ENCODE measurements at places on chromosomes 6 and 20.

DNA sequence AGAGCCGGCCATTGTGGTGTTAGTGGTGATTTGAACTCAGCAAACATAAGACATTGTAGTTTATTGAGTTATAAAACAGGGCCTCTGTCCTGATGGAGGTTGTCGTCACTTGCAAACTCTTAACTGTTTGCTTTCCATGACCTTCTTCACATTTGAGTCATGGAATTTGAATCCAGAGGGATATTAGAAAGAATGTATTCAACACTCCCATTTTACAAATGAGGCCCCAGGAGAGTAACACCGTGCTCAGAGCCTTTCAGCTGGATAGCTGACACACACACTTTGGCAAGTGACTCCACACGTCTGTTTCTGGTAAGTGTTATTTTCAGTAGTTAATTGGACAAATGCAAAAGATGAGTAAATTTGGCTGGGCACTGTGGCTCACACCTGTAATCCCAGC, 72.4 kb upstream of the XRN2 start:
- DNase-seq, result no peak

DNA sequence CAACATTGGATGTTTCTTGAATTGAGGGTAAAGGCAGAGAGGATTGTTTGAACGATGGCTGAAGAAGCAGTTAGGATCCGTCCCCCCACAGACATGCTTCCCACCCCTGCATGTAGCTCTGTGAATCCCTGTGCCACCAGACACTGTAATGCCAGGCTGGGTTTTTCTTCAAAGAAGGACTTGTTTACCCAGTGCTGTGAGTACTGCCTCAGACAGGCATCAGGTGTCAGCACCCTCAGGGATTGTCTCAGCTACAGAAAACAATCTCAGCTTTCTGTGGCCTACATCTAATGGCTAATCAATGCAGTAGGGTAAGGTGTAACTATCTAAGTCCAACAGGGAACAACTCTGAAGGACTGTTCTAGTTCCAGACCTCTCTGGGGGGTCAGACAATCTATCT, 853.0 kb upstream of the EPHA7 start:
- DNase-seq, result no peak

GRCh38 chr6:1143655-1144054, 168.2 kb upstream of the FOXQ1 start:
- DNase-seq, result no peak

DNA sequence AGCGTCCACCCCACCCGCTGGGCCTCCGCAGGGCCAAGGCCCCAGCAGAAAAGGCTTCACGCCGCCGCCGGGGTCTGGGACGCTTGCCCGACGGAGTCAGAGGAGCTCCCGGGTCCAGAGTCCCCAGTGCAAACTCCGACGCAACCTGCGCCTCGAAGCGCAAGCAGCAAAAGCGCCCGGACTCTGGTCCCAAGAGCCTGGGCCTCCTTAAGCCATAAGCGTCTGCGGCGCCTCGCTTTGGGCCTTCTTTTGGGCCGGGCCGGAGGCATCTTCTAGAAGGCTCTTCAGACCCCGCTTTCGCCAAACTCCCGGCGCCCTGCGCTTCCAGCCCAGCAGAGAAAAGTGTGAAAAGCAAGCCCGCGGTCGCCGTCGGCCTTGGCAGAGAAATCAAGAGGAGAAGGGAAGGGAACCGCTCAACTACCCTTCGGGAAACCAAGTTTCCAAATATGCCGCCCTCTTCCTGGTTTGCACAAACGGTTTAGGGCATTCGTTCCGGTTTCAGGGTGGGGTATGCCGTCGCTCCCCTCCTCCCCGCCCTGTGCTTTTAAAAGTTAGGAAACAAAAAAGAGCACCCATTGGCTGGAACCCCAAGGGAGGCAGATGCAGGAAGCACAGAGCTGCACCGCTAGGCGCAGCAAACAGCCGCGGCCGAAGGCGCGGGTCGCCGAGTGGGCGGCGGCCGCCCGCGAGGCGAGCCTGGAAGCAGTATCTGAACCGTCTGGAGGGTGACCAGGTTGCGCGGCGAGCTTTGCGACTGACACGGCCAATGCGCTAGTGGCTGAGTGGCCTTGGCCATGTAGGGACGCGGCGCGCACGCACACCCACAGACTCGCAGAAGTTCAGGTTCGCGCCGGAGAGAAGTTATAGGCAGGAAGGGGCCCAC, 1.2 kb downstream of the TBX18 start:
- DNase-seq, result no peak

- no peak for DNase-seq
Observed at GRCh38 chr6:104572901-104573300, 286.8 kb downstream of the HACE1 start.

Measured in stimulated activated CD4-positive, alpha-beta T cell treated with anti-CD3 and anti-CD28 coated beads, TNF-alpha, amount 100 ng/mL, for 48 hours (primary cell).